GM23248 (cell line): ENCODE measurements at places on chromosomes 5 and 9.

DNA sequence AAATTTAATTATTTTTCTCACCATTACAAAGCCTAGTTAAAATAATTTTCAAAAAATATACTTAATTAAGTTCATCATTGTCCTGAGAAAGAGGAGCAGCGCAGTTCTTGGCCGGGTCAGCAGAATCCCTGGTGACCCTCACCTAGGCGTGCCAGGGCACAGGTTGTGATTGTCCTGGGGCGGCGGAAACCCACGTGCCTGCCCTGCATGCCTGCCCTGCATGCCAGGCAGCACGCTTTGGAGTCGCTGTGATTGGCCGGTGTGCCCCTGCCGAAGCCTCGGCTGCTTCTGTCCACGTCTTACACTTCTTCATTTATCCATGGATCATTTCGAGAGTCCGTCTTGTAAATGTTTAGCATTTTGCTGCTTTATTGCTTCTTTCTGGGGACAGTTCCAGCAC, 25.6 kb downstream of the SLC12A2 start:
- no peak for DNase-seq

DNA sequence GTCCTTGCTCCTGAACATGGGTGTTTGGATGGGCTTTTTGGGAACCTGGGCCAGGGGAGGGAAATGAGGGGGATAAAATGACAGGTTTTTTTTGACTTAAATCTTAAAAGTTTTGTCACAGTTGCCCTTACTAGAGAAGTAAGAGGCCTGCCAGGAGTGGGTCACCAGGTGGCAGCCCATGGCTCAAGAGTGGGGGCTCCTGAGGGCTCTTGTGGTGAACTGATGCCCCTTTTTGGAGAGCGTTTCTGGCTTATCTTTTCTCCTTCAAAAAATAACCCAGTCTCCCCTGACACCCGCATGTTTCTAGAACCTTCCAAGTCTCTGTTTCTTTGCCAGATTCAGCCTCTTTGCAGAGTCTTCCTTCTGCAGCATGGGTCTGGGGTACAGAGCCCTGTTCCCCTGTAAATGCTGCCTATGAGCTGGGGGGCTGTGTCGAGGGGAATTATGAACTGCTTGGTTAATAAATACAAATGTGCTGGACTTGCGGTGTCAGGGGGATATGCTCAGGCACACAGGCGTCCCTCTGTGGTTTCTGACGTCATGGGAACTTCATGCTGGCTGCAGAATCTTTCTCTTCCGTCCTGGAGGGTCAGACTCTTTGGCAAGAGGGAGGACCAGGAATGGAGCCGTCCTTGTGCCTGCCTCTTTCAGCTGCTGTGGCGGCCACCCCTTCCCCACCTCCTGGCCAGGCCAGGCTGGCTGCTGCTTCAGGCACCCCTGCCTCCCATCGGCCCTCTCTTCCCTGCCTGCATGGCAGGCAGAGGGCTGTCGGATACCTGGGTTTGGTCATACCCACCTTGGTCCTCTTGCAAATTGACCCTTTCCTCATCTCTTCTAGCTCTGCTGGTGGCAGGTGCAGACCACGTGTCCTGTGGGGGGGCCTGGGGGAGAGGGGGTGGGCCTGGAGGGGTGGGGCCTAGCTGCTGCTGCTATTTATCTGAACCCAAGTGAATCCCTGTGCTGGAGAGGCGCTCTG, 30.1 kb downstream of the PTPA start:
- DNase-seq: peak; percentile 96

DNA sequence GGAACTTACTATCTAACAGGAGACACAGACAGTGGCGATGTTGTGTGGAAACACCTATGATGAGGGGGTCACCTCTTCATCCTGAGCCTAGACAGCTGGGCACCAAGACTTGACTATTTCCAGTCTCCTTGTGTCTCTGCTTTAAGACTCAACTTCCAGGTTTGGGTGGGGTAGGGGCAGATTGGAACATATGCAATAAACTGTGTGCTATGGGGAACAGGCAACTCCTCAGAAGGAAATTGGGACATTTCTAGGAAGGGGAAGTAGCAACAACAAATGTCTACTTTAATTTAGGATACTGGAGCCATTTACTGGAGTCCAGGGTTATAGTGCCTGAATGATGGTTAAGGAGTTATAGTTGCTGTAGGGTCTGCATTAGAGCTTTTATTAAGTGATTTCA, 57.3 kb downstream of the FGF18 start:
- DNase-seq: no peak

GRCh38 chr5:112583166-112583565, 154.5 kb upstream of the APC start:
- DNase-seq: no peak

DNA sequence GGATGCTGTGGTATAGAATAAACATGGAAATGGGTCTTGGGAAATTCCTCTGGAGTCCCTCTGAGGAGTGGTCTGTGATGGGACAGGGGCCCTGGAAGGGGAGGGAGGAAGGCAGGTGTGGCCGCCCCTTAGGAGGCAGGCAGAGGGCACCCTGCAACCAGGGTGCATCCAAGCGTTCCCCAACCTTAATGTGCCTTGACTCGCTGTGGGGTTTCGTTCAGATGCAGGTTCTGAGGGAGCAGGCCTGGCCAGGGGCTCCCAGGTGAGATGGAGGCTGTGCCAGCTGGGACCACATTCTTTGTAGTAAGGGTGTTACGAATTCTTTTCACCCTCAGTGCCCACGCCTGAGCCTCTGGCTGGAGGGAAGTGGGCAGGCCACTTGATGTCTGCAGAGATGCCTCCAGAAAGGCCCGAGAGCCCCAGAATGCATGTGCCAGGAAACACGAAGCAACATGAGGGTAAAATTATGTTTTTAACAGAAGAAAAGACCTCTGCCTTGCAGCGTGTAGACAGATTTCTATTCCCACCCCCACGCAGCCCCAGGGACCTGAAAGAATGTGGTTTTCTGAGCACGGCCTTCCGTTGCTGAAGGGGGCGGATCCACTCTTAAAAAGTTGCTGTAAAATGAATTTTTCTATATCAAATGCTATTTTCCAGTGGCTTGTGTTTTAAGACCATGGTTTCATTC, 150.4 kb upstream of the IER5L start:
- DNase-seq: peak; percentile 30

DNA sequence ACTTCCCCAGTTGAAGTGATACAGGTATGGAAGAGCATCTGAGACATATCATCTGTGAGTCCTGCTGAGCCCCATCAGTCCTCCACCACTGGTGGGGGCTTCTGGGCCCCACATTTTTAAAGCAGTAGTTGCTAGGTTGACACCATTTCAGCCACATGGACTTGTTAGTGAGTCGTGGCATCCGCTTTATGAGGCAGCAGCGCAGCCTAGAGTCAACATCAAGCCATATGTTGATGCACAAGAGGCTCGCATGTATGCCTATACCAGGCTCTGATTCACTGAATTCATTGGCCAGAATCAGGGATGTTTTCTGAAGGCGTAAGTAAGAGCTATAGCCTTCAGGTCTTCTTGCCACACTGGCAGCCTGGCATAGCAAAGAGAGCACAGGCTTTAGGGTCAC, 26.8 kb downstream of the ZNF346 start:
- no peak for DNase-seq

- DNase-seq: peak; percentile 72
Observed at GRCh38 chr5:142143878-142144277, 35.3 kb downstream of the NDFIP1 start.

- no peak for DNase-seq
Observed at GRCh38 chr5:15283076-15283475, 216.9 kb upstream of the FBXL7 start.

DNA sequence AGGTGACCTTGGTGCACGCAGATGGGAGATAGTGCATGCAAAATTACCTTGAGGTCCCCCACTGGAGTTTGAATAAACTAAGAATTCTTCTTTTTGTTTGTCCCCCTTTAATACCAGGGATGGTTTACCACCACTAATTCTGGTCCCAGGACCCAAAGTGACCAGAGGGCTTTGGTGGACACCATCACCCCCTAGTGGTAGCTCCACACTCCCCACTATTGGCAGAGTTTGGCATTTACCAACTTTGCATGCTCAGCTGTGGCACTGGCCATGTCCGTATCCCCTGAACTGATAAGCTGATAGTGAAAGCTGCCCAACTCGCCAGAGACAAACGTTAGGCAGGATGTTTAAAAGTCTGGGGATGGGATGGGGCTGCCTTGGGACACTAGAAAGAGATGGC, 3.3 kb downstream of the ASTN2 start:
- peak; percentile 51 for DNase-seq

DNA sequence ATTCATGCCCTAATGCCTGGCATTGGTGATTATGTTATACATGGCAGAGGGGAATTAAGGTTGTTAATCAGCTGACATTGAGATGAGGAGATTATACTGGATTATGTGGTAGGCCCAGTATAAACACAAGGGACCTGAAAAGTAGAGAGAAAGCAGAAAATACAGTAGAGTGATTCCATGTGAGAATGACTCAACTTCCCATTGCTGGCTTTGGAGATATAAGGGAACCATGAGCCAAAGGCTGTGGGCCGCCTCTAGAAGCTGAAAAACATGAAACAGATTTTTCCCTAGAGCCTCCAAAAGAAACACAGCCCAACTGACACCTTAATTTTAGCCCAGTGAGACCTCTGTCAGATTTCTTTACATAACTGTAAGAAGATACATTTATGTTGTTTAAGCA, 65.0 kb upstream of the CTXN3 start:
- DNase-seq: no peak

DNA sequence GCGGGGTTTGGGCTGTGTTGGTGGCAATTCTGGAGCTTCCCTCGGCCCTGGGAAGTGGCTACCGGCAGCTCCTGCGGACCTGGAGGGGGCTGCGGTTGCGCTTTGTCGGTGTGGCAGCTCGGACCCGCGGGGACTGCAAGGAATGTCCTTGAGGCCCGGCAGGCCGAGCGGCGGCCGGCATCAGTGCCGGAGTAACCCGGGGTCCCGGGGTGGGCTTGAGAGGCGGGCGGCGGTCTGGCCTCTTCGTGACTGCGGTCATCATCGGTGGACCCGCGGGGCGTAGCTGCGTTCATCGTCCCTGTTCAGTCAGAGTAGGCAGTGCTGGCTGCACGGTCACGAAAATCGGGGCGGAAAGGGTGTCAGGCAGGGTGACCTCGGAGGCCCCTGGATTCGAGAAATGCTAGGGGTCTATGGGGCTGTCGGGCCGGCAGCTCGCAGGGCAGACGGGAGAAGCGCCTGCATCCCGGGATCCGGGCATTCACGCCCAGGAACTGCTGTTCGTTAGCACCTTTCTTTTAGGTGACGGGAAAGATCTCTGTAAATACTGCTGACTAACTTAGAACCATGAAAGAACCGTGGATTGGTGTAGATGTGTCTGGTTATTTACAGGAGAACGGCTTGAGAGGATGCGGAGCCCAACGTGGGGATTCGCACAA, 474 bp downstream of the HMGCR start:
- DNase-seq: peak; percentile 69

GRCh38 chr5:129899454-129899853, 4.8 kb upstream of the CHSY3 start:
- DNase-seq: peak; percentile 48

GRCh38 chr9:92978345-92978875, 31.1 kb downstream of the FGD3 start:
- no peak for DNase-seq

GRCh38 chr5:126745259-126745992, 31.5 kb upstream of the LMNB1 start:
- DNase-seq: no peak

- no peak for DNase-seq
Observed at GRCh38 chr5:126852841-126853271, 75.9 kb downstream of the LMNB1 start.

- no peak for DNase-seq
Observed at GRCh38 chr5:58929726-58930125, 346.9 kb downstream of the RAB3C start.

DNA sequence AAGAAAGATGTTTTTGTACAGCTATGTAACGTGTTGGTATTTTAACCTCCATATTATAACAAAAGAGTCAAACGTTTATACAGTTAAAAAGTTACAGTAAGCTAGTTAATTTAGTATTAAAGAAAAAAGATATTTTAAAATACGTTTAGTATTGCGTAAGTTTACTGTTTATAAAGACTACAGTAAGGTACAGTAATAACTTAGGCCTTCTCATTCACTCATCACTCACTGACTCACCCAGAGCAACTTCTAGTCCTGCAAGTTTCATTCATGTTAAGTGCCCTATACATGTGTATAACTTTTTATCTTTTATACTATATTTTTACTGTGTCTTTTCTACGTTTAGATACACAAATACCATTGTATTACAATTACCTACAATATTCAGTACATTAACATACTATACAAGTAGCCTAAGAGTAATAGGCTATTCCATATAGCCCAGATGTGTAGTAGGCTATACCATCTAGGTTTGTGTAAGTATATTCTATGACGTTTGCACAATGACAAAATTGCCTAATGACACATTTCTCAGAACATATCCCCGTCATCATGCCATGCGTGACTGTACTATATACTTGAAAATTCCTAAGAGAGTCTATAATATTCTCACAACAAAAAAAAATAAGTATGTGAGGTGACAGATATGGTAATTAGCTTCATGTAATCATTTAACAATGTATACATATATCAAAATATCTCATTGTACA, 33.8 kb downstream of the ERP44 start:
- peak; percentile 84 for DNase-seq

GRCh38 chr9:113516840-113517577, 53.5 kb downstream of the RGS3 start:
- no peak for DNase-seq

DNA sequence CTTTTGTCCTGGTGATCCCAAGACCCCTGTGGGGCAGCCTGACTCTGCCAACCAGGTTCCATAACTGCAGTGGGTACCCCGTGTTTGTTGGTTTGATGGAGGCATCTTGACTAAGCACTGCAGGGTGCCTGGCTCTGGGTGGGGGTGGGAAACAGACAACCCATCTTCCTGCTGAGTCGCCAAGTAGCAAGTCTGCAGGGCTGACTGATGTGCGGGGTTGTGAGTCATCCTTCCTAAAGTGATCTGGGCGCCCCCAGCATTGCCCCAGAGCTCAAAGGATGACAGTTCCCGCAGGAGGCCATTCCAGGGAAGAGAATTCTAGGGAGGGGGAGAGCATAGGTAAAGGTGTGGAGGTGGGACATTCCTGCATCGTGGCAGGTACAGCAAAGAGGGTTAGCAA, 23.5 kb downstream of the DAB2IP start:
- DNase-seq: peak; percentile 83

GRCh38 chr9:81989700-81990099, 1.1 kb downstream of the SPATA31D1 start:
- no peak for DNase-seq

GRCh38 chr9:126055381-126055985, 271.1 kb upstream of the MVB12B start:
- DNase-seq: peak; percentile 48

- DNase-seq: peak; percentile 76
Observed at GRCh38 chr5:14202462-14202861, 59.3 kb downstream of the TRIO start.

- no peak for DNase-seq
Observed at GRCh38 chr9:70677055-70677735, 262.7 kb upstream of the KLF9 start.

GRCh38 chr5:6843821-6844220, 130.6 kb downstream of the TENT4A start:
- DNase-seq: no peak
